Activated CD4-positive, alpha-beta T cell treated with anti-CD3 and anti-CD28 coated beads, Interleukin-2, amount 10 ng/mL, durations not matched to agents 24 days and 14 days (primary cell): ENCODE measurements at places on chromosomes 12 and 14.
A peak's percentile ranks its signal among the peaks of the same experiment; 100 is the strongest.

DNA sequence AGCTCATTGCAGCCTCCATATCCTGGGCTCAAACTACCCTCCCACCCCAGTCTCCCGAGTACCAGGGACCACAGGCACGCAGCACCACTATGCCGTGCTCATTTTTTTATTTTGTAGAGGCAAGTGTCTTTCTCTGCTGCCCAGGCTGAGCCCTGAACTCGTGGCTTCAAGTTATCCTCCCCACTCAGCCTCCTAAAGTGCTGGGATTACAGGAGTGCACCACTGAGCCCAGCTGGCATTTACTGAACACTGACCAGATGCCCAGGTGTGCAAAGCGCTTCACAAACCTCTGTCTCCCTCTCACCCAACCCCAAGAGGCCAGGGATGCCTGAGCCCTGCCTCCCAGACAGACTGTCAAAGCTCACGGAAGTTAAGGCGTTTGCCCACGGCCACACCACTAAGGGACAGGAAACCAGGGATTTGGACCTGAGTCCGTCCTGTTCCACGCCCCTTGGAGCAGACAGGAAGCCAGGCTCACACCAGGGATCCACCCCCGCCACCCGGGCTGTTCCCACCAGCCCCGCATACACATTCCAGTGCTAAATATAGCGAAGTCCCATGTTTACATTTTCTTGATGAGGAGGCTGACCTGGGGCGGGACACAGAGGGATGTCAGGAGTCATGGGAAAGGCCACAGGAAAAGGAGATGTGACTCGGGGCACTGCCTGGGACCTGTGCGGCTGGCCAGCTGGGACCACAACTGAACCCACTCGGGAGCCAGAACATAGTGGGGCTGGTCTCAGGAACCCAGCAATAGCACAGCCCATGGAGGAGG lies 51.2 kb downstream of the TESC start:
- no peak for DNase-seq

GRCh38 chr14:75084513-75084912 lies 15.1 kb downstream of the ZC2HC1C start:
- DNase-seq, result no peak

GRCh38 chr12:93759512-93760081 lies 82.4 kb downstream of the CRADD start:
- DNase-seq, result no peak

- DNase-seq, result no peak
These were observed 333.1 kb downstream of the FUT8 start for GRCh38 chr14:65745396-65746190.

- no peak for DNase-seq
These were observed 122.0 kb downstream of the RAD51B start for GRCh38 chr14:67941456-67942018.

DNA sequence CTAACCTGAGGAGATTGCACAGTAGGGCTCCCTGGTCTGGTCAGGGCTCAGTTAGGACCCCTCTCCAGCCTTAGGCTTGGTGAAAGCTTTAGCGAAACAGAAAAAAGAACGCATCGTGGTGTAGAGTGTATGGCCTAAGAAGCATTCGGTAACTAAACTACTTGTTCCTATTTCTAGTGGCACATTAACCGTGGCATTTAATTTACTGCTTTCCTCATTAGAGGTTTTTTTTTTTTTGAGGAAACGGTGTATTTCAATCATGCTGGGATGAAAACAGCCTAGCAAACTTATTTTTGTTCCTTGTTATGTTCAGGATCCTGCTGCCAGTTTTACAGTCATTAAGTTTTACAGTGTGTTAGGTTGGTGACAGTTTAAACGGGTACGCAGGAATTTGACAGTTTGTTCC lies 518 bp upstream of the OSBPL8 start:
- no peak for DNase-seq

GRCh38 chr12:14357486-14357885 lies 8.0 kb upstream of the ATF7IP start:
- DNase-seq, result no peak

GRCh38 chr12:1629338-1630132 lies 504 bp downstream of the WNT5B start:
- DNase-seq, result no peak

DNA sequence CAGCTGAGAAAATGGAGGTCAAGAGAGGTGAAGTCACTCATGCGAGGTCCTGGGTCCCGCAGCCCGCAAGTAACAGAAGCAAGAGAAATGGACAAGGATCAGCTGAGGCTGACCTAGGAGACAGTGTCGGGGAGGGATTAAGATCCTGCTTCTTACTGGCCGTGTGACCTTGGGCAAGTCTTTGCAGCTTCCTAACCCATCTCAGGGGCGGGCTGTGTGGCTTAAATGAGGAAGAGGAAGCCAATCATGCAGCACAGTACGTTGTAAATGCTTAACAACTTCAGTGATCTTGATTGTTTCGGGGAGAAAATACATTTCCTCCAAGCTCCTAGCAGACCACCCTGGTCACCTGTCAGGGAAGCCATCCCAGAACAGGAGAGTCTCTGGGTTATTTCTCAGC lies 7.1 kb upstream of the PGF start:
- no peak for DNase-seq

DNA sequence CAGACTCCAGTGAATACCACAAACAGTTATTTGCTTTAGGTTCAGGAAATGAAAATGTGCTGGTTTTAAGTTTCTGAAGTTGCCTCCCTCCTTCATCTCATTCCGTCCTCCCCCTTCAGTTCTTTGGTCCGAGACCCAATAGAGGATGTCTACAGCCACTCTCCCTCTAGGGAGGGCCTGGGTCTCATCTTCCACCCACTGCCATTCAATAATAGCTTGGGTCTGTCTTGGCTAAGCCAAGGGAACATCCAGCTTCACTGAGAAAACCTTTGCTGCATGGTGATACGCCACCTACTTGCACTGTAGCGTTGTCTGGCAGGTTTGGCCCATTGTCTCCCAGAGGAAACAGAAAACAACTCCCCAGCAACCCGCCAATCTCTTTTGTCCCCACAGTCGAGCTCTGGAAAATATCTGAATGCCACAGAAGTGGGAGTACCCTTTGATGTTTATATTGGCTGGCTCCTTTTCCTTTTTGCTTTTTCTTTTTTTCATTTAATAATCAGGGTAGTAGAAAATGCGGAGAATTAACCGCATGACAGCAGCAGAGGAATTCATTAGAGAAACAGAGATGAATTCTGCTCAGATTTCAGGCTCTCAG lies 380.1 kb downstream of the RAD51B start:
- no peak for DNase-seq

- peak; percentile 57 for DNase-seq
These were observed 259.6 kb downstream of the AKAP6 start for GRCh38 chr14:32588448-32589320.

- no peak for DNase-seq
These were observed 539.6 kb downstream of the MED13L start for GRCh38 chr12:115737895-115738294.

DNA sequence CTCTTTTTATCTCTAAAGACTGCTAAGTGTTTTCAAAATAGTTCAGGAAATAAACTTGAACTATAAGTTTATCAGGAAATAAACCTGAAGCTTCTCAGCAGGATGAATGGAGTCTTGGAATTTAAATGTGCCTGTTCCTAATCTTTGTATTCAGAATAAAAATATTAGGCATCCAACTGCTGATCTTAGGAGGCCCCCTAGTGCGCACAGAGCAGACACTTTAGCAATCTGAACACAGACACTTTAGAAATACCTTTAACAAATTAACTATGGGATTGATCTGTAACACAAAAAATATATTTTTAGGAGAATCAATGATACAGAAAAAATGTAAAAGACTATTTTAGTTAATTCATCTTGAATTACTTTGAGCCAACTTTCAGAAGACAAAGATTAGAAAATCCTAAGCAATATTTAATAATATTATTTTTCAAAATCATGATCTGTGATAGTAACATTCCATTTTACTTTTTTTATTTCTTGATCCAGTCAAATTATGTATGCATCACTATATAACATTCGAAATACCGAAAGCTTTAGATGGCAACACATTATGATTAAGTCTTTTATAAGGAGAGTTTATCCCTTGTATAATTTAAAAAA lies 80.9 kb downstream of the SLC41A2 start:
- DNase-seq, result peak; percentile 76

- DNase-seq, result no peak
These were observed at the start of gene NGB for GRCh38 chr14:77271113-77271710. Gene NGB (minus strand): TSS chr14:77271206. CDS start chr14:77270937, 269 bp downstream.

- peak; percentile 61 for DNase-seq
These were observed 1.4 kb downstream of the HMGA2 start for GRCh38 chr12:65825507-65826352.

- no peak for DNase-seq
These were observed 26.7 kb downstream of the MED21 start for GRCh38 chr12:27048822-27049752.

DNA sequence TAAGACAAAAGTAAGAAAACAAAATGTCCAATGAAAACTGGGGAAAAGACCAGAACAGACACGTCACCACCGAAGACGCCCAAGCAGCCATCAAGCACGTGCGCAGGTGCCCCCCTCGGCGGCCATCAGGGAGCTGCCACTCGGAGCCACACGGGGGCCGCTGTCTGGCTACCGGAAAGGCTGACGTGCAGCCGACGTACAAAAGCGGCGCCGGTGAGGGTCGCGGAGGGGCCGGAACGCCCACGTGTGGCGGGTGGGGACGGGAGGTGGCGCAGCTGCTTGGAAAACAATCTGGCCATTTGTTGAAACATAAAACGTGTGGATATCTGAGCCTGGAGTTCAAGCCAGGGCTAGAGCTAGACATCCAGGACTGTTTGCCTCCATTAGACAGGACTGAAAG lies 60.7 kb downstream of the GALNT9 start:
- no peak for DNase-seq

GRCh38 chr12:64840119-64840518 lies 15.7 kb downstream of the TBC1D30 start:
- DNase-seq, result no peak

DNA sequence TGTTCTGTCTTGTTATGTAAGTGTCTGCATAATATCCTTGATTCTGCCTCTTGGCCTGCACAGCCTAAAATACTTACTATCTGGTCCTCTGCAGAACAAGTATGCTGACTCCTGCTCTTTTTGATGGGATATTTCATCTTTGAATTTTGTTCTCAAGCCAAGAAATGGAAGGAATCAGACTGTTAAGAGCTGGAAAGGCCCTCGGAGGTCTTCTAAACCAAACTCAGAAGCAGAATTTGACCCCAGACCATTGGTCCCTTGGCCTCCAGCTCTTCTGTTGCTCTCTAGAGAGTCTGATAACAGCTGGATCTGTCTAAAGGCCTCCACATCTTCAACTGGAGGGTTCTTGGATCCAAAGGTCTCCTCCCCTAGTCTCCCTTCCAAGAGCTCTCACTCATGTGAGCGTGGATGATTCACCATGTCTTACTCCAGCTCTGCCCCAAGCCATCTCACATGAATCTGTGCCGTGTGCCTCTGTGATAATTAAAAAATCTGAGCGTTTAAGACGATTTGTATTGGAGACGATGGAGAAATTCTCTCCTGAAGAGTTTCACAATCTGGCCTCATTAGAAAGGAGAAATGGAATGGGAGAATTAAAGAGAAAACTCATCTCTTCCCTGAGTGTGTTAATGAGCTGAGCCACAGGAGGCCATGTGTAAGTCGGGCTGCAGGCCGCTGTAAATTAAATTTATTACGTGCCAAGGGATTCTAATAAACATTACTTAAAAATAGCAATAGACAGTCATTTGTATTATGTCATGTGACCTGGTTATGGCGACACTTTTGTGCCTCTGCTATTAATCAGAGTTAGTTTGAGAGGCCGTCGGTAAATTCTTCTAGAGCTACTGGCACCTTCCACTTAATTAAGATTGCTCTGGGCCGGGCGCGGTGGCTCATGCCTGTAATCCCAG lies 15.4 kb upstream of the PRIMA1 start:
- DNase-seq, result no peak

- DNase-seq, result no peak
These were observed 88.3 kb downstream of the KIF26A start for GRCh38 chr14:104226421-104227383.

- no peak for DNase-seq
These were observed 164.3 kb downstream of the GRIP1 start for GRCh38 chr12:66514581-66514980.
